Right ventricle myocardium superior (tissue), 1 donor: ENCODE measurements at places on chromosomes 1 and 21. TPM values are rescaled to one million over a fixed set of nuclear protein-coding genes. Genes with fewer than 3 reads are reported as not detected.

Gene NBPF20
- 0.62 TPM for total RNA-seq

GRCh38 chr1:163090321-163090945, 21.3 kb downstream of the RGS4 start:
- DNase-seq, result no peak

DNA sequence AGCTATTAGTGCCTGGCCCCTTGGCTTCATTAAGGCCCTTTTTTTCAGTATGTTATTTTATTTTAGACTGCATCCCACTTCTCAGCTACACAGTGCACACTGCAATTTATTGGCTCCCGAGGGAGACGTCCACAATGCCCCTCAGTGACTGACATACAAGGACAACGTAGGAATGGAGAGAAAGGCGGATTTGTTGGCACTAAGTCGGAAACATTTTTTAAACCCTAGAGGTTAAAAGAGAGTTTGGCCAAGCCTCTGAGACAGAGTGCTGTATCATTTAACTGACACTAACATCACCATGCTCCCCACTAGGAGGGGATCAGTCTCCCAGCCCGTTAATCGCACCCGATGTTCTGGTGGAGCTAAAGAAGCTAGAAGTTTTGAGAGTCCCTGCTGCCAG, 45.7 kb upstream of the FOXD3 start:
- DNase-seq, result no peak

Gene MIXL1
- not detected for total RNA-seq

GRCh38 chr1:192620071-192620635, 15.8 kb upstream of the RGS13 start:
- DNase-seq, result no peak

GRCh38 chr1:6923955-6924881, 139.0 kb downstream of the CAMTA1 start:
- no peak for DNase-seq

Gene TMPRSS15
- not detected for total RNA-seq

- no peak for DNase-seq
Observed at GRCh38 chr1:54813485-54814125, 12.5 kb upstream of the TTC22 start.

Gene OR2G6
- not detected for total RNA-seq

Gene CYP2J2
- 50.6 TPM for total RNA-seq

- DNase-seq, result no peak
Observed at GRCh38 chr1:222798116-222798515, 16.7 kb upstream of the DISP1 start.

GRCh38 chr1:197092491-197093023, 25.5 kb upstream of the F13B start:
- no peak for DNase-seq

DNA sequence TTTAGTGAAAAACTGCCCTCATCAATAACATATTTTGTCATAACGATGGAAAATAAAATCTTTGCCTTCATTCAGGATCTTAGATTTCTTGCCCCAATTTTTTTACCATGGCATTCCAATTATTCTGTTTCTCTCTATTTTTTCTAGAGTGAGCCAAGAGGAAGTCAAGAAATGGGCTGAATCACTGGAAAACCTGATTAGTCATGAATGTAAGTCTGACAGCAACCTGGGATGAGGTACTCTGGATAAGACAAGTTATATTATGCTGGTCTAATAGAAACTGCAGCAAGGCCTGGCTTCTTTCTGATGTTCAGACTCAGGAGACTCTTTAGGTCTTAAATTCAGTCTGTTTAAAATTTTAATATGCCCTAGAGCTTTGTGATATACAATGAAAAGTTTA, 3.5 kb downstream of the RGS4 start:
- DNase-seq, result no peak

Gene CD84
- 2.5 TPM for total RNA-seq

DNA sequence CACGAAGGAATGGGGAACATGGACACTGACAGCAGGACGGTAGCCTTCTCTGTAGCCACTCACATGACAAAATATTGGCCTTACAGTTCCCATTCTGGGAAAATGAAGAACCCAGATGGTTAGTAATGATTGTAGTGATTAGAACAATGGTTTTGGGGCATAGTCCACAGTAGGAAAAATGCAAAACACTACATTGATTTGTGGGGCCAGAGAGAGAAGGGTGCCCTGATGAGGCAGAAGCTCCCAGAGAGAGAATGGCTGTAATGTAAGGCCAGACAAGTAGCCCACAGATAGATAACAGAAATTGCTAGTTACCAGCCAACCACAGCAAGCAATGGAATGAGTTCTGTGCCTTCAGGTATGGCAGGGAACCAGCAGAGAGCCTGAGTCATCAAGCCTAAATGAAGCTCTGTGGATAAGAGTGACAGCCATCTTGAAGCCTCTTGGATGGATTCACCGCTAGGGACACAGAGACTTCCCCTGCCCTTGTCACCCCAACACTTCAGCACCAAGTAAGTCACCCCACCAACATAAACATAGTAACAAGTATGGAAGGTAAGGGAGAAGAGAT, 206.1 kb downstream of the BACH1 start:
- DNase-seq, result no peak

Gene MSH4
- 0.35 TPM for total RNA-seq

- no peak for DNase-seq
Observed at GRCh38 chr1:100219883-100220282, 29.8 kb downstream of the DBT start.

DNA sequence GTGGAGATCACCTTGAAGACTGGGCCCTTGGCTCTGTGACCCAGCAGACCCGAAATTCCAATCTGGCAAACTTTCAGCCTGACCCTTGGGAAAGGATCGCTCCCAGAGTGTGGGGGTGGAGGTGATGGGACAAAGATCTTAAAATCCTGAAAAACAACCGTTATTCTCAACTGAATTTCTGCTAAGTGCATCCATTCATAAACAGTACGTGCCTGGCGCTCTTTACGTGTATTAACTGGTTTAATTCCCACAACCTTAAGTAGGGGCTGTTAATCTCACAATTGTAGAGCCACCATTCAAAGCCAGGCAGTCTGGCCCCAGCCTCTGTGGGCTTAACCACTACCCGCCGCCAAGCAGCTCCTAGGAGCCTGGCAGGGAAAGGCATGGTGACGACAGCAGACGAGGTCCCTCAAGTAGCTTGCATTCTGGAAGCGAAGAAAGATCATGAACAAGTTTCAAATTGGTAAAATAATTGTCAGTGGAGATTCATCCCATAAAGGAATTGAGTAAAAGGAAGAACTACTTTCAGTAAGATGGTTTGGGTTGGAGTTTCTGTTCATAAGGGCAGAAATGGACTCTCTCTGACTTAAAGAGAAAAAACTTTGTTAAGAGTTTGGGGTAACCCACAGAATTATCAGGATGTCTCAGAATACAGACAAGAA, 11.4 kb upstream of the RGS16 start:
- peak; percentile 78 for DNase-seq

DNA sequence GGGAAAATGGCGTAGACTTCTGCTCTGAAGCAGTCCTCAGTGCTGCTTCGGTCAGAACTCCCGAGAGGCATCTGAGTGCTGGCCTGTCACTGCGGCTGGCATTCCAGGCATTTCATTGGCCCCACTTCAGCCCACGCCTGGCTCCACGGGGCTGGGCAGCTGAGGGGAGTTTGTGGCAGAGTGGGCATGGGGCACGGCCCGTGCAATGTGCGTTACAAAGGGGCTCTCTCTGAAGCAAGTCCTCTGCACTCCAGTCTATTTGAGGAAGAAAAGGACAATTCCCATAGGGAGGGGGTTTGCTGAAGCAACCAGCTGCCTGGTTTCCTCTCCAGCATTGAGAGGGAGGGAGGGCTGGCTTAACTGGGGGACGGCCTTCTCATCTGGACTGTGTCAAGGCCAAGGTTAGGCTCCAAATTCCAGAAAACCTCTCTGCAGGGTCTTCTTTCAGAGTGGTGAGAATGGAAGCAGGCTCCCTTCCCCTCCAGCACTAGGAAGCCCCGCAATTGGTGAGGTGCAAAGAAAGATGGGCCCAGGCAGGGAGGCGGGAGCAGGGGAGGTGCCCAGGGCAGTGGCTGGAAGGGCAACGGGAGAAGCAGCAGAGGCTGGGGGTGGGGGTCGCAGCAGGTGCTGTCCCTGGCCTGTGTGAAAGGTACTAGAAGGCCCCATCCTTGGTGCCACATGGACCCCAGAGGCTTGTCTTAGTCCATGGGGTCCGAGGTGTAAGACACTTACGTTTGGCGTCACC, 21.1 kb upstream of the GPR157 start:
- DNase-seq, result peak; percentile 66

GRCh38 chr1:12618661-12618964, 603 bp upstream of the DHRS3 start:
- DNase-seq, result no peak

DNA sequence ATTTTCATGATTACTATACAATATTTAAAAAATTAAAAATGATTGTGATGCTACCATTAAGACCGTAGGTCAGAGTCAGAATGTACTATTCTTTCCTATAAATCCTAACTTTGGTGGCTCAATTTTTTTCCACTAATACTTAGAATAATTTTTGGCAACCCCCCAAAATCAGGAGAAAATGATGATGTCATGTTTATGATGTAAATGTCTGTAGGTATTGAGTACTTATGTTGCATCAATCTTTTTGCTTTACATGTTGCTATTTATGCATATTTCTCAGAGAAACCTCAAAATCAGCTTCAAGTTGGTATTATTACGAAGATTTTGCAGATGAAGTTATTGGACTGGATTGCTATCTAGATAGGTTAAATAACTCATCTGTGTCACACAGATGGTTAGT, 371.2 kb downstream of the ADGRL2 start:
- no peak for DNase-seq

DNA sequence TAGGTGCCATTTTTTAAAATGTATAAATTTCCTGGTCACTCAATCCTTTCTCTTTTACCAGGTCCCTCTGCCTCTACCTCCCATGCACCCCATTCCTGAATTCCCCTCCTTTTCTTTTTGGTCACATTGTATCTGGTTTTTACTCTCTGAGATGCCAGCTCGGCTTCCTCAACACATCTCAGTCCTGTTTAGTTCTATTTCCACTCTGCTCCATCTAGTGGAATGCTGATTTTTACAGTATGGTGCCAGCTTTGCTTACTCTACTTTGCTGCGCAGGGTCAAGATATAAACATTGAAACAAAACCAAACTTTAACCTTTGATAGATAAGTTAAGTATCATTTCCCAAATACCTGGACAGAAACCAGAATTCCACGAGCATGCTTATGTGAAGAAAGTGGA, 96.0 kb downstream of the ESRRG start:
- no peak for DNase-seq
